Bone marrow (tissue), 2 donors: ENCODE measurements at places on chromosomes 12 and 14.

DNA sequence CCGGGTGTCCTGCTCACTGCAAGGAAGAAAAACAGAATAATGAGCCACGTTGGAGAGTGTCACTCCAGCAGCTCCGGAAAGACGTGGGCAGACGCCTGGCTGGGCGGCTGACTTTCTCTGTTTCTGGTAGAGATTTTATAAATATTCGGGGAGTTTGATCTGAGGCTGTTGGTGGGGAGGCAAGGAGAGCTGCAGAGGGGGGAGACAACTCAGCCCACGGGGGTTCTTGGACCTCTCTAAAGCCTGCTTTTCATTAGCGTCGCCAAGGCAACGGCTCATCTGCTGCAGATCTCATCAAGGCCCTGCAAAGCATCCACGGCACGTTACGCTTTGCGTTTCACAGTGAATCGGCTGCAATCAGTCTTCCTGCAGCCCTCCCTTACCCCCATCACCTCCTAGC lies 207.2 kb downstream of the ZFP36L1 start:
- DNase-seq, result no peak

DNA sequence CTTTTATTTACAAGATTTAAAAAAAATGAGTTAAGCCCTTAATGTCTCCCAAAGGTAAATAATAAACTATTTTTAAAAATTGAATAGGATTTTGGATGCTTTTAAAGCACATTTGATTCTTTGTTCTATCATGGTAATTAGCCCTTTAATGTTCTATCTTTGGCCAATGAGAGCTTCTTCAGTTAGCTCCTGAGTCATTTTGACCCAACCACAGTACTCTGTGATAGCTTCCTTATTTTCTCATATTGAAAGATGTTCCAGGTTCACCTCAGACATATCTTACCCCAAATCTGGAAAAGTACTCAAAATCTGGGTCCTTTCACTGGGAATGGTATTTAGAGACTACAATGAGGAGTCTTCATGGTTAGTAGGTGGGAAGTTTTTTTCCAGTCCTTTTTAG lies 98.0 kb downstream of the MYRFL start:
- no peak for DNase-seq

- no peak for DNase-seq
These were observed 204.2 kb downstream of the TBX5 start for GRCh38 chr12:114201794-114202193.

DNA sequence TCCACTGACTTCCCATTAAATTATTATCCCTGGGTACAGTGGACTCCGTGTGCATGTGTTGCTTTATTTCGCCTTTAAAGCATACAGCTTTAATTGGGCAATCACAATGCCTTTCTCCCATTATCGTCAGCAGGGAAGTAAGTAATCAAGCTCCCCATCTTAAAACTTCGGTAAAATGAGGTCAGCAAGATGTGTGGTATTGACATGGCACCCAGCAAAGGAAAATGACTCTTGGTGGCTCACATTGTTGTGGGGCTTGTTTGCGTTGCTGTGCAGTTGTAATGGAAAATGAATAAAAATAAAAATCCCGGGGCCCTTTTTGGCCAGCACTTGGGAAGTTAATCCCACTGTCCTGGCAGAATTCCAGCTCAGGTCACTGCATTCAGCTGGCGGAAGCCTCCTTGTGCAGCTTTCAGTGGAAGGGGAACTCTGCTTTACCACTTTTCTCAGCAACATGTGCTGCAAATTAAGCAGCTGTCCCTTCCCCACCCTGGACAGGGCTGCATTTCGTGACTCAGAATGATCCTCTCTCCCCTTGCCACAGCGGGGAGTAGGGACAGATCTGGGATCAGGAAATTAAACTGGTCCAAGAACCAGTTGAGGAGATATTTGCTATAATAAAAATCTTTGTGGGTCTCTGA lies 13.9 kb upstream of the ATP2A2 start:
- no peak for DNase-seq

DNA sequence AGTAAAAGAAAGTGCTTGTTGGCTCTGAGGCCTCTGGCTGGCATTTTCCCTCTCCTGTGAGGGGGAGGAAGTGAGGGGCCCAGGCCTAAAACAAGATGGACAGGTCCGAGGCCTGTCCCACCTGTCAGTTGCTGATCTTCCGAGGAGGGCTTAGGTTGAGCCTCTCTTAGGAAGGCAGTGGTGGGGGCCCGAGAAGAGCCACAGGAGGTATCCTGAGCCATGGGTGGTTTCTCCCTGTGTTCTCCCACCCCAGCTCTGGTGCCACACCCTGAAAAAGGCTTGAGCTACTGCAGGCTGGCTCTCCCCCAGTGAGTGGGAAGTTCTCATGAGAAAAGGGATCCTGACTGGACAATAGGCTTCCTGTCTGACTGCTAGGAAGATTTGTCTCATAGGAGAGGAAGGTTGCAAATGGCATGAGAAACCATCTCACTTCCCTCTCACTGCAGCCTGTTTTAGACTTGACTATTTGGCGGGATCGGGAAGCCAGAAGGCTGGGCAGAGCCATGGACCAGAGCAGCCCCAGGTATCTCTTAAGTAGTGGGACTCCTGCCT lies 72.1 kb upstream of the SRSF5 start:
- DNase-seq, result no peak

- DNase-seq, result no peak
These were observed 450 bp upstream of the RBM25 start for GRCh38 chr14:73057944-73058223.

DNA sequence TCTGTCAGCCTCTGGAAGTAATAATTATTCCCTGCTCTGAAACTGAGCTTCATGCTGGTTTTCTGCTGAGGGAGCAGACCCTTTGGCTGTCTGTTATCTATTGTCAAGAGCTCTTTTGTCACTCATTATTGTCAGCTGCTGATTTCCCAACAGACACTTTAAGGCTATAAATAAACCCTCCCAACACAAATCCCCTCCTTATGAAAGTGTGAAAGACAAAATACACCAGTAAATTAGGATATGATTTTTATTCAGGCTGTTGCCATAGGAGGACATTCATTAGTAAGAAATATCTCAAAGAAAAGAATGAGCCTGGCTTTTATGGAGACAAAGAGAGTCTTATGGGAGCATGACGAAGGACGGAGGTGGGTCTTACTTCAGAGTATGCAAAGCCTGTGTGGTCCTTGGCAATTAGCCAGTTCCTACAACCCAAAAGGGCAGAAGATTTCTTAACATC lies 180.8 kb downstream of the CRADD start:
- DNase-seq, result no peak

- DNase-seq, result no peak
These were observed 101.3 kb downstream of the TMEM121 start for GRCh38 chr14:105627701-105628100.

GRCh38 chr12:64518396-64518795 lies 66.5 kb downstream of the TBK1 start:
- no peak for DNase-seq

DNA sequence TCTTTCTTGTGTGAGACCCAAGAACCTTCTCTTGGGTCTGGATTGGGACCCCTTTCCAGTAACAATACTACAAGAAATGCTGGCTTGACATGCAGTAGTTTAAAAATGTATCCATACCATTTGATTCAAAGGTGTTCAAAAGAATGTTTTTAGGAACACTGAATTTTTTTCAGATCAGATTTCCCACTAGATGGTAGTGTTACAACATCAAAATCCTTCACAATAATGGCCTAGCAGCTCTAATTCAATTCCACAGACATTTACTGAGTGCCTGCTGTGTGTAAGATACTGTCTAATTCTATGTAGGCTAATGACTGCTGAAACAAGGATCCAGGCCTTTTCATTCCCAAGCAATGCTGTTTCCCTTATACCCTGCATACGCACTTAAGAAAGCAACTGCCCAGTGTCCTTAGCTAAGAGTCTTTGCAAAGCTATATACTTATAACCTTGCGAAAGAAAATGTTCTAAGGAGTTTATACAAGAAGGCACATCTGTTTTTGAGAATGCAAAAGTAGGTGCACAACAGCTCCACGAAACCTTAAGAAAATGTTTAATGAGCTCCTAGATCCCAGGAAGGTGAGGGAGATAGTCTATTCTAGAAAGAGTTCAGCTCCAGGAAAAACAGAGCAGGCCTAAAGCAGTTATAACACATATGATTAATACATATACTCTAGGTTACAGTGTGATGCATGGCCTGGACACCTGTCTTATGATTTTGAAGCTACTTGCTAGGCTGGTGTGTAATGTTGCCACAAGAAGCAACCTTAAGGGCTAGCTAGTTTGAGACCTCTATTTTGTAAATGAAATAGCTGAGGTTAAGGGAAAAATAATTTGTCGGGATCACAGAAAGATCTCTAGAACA lies 50.9 kb upstream of the PKP2 start:
- no peak for DNase-seq

GRCh38 chr14:100086361-100086760 lies 21.1 kb downstream of the EVL start:
- DNase-seq, result no peak

DNA sequence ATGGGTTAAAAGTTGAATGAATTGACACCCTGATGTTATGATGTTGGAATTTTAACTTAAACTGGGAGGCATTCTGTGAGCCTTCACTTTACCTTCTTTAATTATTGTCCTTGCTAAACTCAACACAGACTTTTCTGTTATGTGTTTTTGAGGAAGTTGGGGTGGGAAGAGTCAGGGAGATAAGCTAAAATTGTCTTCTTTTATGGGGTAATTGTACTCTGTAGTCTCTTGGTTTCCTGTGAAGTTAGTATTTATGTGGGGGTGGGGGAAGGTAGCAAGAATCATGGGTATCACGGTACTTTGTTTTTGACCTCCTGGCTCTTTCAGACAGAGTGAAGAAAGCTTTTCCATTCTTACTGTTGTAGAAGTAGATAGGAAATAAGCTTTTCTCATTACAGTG lies 32.9 kb downstream of the RAB21 start:
- DNase-seq, result no peak

GRCh38 chr14:23514644-23514957 lies 37.0 kb downstream of the ZFHX2 start:
- DNase-seq, result no peak

- DNase-seq, result no peak
These were observed 112.3 kb downstream of the NRXN3 start for GRCh38 chr14:78282437-78282836.

- no peak for DNase-seq
These were observed 4.9 kb upstream of the VASH1 start for GRCh38 chr14:76756371-76756750.

GRCh38 chr12:89351489-89352241 lies 636 bp downstream of the DUSP6 start:
- no peak for DNase-seq

DNA sequence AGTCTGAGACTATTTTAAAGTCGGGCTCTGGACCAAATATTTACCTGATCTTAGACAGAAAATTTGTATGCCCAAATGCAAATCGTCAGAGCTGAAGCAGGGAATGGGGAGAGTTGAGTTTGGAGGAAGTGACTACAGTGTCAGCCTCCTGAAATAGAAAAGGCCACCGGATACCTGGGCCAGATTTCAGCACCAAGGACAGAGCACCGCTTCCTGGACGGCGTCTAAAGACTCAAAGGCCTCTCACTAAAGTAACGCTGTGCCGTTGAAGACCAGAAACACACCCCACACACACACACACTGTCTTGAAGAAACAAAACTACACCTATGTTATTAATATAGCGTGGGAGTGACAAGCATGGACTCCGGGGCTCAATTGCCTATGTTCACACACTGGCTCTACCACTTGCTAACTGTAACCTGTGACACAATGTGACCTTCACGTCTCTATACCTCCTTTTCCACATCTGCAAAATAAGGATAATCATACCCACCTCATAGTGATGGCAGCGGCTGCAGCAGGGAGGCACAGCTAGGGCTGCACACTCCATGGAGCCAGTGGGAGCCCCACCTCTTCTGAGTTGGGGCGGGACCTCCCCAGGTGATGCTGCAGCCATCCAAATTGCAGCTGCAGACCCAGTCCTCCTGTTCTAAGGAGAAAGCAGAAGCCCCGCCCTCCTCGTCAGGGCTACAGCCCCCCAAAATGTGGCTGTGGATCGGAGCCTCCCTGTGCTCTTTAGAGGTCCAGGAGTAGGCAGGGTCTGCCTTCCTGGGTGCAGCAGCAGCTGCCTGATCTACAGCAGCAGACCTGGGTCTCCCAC lies 35.6 kb downstream of the KRT76 start:
- DNase-seq, result peak; percentile 6

- no peak for DNase-seq
These were observed 241.8 kb upstream of the ATP2B1 start for GRCh38 chr12:89950421-89950820.

DNA sequence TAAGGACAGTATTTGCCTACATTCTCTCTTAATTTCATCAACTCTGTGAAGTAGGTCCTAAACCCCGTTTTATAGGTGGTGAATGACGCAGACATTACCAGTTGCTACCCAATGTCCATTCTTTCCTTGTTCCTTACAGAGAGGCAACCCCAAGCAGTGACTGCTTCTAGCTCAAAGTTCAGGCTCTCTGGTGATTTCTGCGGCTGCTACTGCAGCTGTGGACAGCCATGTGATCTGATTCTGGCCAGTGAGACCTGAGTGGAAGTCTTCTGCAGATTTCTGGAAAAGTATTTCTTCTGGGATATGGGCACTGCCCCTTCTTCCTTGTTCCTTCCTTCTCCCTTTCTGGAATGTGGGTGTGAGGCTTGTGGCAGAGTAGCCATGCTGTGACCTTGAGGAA lies 82.9 kb downstream of the ARF6 start:
- DNase-seq, result no peak

GRCh38 chr12:52259657-52260243 lies 14.7 kb upstream of the KRT86 start:
- DNase-seq, result peak; percentile 12

DNA sequence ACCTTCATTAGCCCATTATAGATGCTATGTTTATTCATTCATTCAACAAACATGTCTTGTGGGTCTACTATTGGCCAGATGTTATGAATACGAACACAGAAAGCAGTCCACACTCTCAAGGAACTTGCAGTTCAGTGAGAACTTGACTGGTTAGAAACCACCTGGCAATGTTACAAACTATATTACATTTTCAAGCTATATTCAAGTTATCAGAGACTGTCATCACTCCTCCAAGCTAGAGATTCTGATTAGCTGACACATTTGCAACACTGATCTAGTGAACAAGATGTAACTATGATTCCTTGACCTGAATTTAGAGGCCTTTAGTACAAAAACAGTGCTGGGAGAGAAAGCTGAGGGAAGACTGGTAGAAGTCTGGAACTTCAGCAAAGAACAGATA lies 170.7 kb upstream of the EEA1 start:
- DNase-seq, result no peak

- DNase-seq, result no peak
These were observed 56.9 kb upstream of the TSPAN8 start for GRCh38 chr12:71214511-71215285.

- no peak for DNase-seq
These were observed 18.0 kb upstream of the MYO1H start for GRCh38 chr12:109329686-109330085.

GRCh38 chr14:99682809-99683618 lies 1.1 kb upstream of the CYP46A1 start:
- DNase-seq, result peak; percentile 12
